Tibial nerve (tissue), 4 donors: ENCODE measurements at places on chromosomes 12 and 14.

GRCh38 chr14:79608446-79608845 lies 602.9 kb downstream of the DIO2 start:
- no peak for DNase-seq

GRCh38 chr14:99237288-99237687 lies 34.7 kb downstream of the BCL11B start:
- DNase-seq: no peak

GRCh38 chr14:57634335-57634734 lies 140.7 kb upstream of the CCDC198 start:
- DNase-seq: no peak

- DNase-seq: no peak
Observed at GRCh38 chr12:14910090-14910915, 24.6 kb upstream of the MGP start.
